NCI-H226 (cell line): ENCODE measurements at places on chromosomes 1 and 21.

- DNase-seq, result peak; percentile 62
Observed at GRCh38 chr21:27693376-27693775, 726.5 kb upstream of the ADAMTS5 start.

DNA sequence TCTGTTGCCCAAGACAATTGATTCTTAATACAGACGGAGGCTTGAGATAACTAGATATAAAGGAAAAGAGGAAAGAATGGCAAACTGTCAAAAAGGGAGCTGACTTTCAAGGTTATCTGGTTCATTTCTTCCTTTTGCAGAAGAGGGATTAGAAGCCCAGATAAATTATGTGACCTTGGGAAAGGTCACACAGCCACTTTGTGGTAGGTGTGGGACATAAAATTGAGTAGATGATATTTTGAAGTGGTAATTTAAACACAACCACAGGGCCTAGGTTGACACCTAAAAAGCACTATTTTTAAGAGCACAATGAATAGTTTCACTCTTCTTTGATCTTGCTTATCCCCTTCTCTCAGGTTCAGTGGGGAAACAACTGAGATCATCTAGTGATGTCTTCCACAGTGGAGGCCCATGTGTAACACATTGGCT, 16.9 kb upstream of the KIAA0040 start:
- no peak for DNase-seq

- no peak for DNase-seq
Observed at GRCh38 chr1:91124989-91125417, 103.2 kb upstream of the ZNF644 start.

- DNase-seq, result peak; percentile 45
Observed at GRCh38 chr21:38979271-38980121, 173.8 kb downstream of the ETS2 start.

DNA sequence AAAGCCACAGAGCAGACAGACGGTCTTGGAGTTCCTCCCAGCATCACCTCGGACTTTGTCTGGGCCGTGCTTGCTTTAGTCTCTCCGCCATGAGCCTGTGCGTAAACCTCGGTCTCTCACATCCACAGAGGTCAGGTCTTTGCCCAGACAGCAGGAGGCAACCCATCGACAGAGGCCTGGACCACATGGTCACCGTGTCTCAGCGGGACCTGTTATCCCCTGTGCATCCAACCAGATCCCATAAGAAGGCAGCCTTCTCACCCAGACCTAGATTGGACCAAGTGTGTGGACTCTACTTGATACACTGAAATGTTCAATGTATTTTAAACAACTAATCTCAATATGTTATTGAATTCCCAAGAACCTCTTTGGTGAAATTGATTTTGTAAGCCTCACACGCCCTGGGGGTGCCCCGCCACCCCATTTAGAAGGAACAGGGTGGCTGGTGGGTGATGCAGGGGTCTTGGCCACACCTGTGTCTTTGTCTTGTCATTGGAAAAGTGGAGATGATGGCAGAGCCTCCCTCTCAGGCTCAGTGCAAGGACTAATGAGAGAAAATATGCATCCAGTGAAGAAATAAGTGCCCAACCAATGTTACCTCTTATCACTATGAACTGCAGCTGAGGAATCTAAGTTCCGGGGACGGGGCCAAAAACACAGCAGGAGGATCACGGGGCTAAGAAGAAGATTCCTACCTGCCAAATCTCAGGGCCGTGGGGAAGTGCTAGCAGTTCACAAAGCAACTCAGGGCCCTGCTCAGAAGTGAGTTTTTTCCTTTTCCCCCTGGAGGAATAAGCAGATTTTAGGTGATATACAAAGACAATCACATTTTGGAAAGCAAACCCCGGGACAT, 101.6 kb upstream of the BACE2 start:
- peak; percentile 39 for DNase-seq

DNA sequence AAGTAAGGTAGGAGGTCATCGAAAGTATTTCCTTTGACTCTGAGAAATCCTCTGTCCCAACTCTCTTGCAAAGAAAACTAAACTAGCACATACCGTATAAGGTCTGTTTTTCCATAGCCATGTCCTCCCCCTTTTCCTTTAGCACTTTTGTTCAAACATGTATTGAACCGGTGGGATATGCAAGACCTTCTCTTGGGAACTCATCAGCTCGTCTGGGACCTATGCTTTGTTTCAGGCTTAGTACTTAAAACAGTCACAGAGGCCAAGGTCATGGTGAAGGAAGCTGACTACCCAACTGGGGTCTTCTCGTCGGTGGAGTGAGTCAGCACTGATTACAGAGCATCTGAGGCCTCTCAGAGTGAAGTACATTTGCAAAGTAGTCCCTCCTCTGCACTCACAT, 185.0 kb downstream of the ZBTB18 start:
- DNase-seq, result no peak

DNA sequence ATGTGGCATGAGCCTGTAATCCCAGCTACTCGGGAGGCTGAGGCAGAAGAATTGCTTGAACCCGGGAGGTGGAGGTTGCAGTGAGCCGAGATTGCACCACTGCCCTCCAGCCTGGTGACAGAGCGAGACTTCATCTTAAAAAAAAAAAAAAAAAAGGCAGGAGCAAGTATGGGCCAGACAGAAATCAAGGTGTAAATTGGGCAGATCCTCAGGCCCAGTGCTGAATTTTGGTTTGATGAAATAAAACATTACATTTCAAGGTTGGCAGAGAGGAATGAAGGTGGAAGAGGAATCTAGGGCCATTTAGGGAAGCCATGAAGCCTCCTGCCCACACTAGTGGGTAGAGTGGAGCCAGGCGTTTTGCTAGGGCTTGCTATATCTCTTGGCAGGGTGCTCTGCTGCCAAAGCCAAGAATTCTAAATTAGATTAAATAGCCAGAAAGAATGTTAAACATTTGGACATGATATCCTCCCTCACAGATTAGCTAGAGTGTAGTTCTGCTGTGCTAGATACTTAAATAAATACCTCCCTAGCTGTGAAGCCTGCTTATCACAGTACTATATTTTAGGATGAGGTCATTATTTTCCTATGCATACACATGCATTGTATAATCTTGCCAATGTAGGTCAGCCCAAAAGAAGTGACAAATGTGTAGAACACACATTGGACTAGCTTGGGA, 16.6 kb upstream of the LGALS8 start:
- peak; percentile 82 for DNase-seq

DNA sequence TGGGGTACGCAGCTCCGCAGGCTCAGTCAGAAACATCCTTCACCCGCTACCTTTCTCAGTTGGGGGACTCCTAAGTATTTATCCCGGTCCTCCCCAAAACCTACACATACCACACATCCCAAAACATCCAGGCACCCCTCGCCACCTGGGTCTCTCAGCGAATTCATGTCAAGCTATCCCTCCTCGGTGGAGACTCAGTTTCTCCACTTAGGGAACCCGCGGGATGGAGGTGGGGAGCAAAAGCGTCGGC, 1.3 kb upstream of the ZBTB7B start:
- DNase-seq, result no peak

- peak; percentile 61 for DNase-seq
Observed at GRCh38 chr1:159752135-159752580, 28.6 kb upstream of the DUSP23 start.

DNA sequence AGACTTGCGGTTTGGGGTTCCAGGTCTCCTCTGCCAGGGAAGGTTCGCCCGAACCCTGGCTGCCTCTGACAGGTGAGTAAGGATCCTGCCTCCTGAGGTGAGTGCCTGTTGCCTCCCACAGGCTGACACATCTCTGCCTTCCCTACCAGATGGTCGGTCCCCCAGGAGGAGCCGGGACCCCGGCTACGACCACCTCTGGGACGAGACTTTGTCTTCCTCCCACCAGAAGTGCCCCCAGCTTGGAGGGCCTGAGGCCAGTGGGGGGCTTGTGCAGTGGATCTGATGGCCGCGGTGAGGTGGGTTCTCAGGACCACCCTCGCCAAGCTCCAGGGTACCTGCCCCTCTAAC, 7.6 kb downstream of the PERM1 start:
- no peak for DNase-seq

GRCh38 chr1:162893612-162893908, 32.6 kb upstream of the CCDC190 start:
- DNase-seq, result no peak

DNA sequence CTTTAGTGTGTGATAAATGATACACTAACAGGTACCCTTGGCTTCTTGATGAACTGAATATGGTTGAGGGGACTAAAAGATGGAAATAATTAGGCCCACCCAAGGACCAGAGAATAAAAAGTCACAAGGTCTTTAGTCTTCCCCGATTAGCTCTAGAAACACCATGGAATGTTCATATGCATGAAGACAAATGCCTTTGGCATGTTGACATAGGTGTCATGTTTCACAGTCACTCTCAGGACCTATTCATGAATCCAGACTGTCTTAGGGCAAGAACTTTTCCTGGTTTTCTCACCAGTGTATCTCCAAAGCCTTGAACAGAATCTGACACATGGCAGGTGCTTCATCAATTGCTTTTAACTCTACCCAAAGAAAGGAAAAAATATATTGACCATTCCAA, 412.8 kb downstream of the AJAP1 start:
- no peak for DNase-seq

DNA sequence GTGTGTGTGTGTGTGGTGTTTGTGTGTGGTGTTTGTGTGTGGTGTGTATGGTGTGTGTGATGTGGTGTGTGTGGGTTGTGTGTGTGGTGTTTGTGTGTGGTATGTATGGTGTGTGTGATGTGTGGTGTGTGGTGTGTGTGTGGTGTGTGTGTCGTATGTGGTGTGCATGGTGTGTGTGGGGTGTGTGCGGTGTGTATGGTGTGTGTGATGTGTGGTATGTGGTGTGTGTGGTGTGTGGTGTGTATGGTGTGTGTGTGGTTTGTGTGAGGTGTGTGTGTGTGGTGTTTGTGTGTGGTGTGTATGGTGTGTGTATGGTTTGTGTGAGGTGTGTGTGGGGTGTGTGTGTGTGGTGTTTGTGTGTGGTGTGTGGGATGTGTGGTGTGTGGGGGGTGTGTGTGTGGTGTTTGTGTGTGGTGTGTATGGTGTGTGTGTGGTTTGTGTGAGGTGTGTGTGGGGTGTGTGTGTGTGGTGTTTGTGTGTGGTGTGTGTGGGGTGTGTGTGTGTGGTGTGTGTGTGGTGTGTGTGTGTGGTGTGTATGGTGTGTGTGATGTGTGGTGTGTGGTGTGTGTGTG, 106.2 kb upstream of the ADAR start:
- DNase-seq, result no peak

- DNase-seq, result no peak
Observed at GRCh38 chr1:170192546-170192945, 46.8 kb downstream of the NTMT2 start.

DNA sequence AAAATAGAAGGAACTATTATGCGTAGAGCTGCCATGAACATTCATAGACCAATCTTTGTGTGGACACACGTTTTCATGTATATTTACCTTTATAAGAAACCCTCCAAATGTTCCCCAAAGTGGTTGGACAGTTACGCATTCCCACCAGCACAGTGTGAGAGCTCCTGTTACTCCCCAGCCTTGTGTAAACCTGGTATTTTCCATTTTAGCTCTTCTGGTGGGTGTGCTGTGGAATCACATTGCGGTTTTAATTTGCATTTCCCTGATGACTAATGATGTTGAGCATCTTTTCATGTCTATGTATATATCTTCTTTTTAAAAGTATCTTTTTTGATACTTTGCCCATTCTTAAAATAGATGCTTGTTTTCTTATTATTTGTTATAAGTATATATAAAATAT, 3.2 kb upstream of the UBASH3A start:
- no peak for DNase-seq

DNA sequence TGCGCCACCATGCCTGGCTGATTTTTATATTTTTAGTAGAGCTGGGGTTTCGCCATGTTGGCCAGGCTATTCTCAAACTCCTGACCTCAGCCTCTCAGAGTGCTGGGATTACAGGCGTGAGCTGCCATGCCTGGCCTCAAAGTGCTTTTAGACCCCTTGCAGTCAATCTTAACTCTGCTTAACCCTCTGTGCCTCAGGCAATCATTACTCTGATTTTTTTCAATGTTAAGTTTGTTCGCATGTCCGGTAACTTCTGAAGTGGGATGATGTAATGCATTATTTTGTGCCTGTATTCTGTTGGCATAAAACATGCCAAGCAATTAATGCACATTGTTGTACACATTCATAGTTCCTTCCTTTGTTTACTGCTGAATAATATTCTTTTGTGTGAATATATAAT, 18.6 kb downstream of the SMG7 start:
- DNase-seq, result no peak

DNA sequence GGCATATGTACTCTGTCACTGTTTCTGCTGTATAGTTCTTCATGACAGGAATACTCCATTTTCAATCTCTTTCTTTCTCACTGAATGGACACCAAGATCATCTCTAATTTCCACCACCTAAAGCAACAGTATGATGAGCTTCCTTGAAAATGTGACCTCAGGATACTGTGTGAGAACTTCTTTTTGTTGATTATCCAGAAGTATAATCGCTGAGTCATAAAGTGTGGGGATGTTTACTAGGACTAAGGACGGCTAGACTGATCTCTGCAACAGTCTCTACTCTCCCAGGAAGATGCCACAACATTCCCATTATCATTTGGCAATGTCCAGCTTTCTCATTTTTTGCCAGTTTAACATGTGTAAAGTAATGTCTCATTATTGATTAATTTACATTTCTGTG, 70.3 kb downstream of the TNFSF18 start:
- no peak for DNase-seq

DNA sequence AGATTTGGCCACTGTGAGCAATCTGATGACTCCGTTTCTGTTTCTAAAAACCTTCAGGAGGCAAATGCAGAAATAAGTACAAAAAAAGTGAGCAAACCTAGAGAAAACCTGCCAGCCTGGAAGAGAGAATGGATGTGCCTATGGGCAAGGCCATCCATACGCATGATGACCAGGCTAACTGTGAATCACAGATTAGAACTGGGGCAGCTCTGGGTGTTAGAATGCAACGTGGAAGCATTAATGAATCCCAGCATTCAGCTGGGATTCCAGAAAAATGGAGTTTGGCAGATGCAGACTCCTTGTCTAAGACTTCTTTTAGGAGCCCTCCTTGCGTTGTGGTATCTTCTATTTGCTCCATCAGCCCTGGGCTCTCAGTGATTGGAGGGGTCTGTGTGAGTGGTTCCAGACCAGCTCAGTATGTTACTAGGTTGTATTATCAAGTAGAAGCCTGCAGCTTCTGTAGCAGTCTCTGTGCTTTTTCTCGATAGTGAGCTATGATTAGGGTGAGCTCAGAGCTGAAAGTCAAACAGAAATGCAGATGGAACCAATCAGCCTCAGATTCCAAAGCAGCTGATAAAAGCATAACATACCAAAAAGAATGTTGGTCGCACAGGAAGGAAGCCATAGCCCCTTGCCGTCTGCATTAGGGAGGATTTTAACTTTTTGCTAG, 154.0 kb downstream of the PSMG1 start:
- no peak for DNase-seq

- no peak for DNase-seq
Observed at GRCh38 chr1:27993241-27993640, 33.5 kb downstream of the XKR8 start.

DNA sequence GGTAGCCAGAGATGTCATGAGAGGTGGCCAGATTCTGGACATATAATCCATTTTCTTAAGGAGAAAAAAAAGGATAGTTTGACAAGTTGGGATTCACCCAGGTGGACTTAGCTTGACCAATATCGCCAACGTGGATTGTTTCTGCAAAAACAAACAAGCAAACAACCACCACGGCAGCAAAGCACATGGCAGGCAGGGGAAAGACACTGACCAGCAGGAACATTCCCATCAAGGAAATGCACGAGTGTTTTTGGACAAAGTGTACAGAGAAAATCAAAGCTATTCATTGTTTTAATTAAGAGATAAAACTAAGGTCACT, 9.1 kb upstream of the PLA2G2C start:
- no peak for DNase-seq

GRCh38 chr1:148307583-148308185, 155.6 kb upstream of the NBPF11 start:
- DNase-seq, result no peak
